ENCODE measurements at places on chromosomes 13 and 19.

DNA sequence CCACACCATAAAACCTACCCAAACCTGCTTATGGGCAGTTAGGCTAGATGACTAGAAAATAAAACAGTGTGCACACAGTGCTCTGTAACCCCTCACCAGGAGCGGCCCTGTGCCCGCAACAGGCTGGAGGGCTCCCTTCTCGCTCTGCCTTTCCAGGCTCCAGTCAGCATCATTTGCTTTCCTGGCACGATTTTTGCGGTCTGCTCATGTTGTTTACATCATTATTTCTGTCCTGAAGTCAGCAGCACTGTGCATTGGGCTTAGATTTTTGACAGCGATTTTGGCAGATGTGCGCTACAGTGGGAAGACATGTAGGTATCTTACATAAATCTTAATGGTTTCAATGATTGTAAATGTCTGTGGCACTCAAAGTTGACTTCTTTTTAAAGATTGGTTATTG lies 344.0 kb downstream of the MTUS2 start:
- no peak for DNase-seq

GRCh38 chr13:21557995-21558394 lies 46.0 kb downstream of the MICU2 start:
- no peak for DNase-seq

DNA sequence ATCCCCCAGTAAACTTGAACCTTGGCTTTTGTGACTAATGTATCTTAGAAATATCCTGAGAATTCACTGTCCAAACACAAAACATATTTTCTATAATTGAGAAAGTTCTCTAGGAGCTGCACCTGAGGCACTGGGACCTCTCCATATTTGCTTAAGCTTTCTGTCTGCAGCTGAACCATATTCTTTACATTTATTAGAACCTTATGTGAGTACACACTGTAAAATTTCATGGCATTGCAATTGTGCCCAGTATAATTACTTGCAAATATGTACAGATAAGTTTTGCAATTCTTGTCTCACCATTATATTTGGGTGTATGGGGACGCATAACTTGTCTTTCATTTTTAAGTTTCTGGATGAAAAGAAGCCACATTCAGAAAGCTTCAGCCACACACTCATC lies 280.7 kb upstream of the KLHL1 start:
- no peak for DNase-seq

DNA sequence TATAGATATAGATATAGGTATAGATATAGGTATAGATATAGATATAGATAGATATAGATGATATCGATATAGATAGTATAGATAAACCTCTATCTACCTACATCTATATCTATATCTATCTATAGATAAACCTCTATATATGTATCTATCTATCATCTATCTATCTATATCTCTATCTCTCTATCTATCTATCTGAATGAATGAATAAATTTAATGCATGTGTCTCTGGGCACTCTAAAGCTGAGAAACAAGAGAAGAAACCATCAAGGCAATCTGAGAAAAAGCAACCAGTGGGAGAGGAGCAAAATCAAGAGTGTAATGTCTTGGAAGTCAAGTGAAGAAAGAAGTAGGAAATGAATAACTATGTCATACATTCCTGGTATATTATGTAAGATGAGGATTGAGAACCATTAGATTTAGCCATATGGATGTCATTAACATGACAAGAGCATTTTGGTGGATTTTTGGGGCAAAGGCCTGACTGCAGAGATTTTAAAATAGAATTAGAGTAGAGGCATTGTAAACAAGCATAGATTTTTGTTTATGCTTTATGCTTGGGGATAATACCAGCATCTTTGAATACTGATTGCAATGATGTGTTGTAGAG lies 1262.7 kb upstream of the MIR17HG start:
- no peak for DNase-seq

All from activated CD4-positive, alpha-beta T cell treated with anti-CD3 and anti-CD28 coated beads, Interleukin-2, amount 50 U/mL, for 48 hours (primary cell).